Activated T-cell treated with anti-CD3 and anti-CD28 coated beads for 24 hours (primary cell): ENCODE measurements at places on chromosomes 16 and 17.

DNA sequence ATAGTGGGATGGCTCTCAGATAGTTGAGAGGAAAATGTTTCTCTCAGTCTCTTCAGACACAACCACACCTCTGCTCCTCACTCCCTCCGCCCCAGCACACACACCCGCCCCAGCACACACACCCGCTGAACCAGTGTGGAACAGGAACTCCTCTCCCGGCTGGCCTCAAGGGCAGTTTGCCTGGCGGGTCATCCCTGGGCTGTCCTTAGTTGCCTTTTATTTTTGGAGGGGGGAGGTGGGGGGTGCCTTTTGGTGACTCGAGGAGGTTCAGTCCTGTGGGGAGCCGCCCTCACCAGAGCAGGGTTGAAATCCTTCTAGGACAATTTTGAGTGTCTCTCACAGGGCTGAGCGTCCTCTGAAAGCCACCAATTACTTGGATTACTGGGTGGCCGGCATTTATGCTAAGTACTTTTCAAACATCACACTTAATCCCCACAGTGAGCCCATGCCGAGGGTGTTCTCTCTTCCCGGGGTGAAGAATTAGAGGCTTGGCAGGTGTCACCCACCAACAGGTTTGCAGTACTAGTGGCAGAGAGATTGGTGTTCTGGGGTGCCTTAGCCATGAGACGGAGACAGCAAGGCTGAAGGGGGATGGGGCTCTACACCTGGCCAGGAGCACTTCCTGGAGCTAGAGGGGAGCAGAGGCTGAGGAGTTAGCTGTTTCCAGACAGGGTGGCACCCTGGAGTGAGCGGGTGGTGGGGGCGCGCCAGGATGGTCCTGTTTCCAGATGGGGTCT lies 2.8 kb downstream of the RASD1 start:
- no peak for DNase-seq

- no peak for DNase-seq
Measured at GRCh38 chr17:27873746-27874145, 19.4 kb downstream of the LYRM9 start.

- no peak for DNase-seq
Measured at GRCh38 chr17:36980280-36980761, 31.6 kb downstream of the AATF start.

DNA sequence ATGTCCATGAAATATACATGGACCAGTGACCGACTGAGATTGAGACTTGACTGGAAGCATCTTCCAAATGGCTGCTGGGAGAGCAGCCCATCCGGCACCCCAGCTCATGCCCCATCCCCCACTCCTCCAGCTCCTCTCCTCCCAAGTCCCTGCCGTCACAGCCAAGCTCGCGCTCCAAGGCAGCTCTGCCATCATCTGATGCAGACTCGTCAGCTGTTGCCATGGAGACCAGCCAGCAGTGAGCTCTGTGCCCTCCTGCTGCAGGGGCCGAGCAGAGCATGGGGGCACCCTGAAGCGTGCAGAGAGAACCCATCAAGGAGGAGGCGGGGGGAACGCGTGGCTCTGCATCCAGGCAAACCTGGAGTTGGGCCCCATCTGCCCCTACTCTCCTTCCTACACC lies 74.5 kb upstream of the TNRC6C start:
- DNase-seq = no peak

- no peak for DNase-seq
Measured at GRCh38 chr17:30952638-30953393, 18.0 kb upstream of the RNF135 start.

DNA sequence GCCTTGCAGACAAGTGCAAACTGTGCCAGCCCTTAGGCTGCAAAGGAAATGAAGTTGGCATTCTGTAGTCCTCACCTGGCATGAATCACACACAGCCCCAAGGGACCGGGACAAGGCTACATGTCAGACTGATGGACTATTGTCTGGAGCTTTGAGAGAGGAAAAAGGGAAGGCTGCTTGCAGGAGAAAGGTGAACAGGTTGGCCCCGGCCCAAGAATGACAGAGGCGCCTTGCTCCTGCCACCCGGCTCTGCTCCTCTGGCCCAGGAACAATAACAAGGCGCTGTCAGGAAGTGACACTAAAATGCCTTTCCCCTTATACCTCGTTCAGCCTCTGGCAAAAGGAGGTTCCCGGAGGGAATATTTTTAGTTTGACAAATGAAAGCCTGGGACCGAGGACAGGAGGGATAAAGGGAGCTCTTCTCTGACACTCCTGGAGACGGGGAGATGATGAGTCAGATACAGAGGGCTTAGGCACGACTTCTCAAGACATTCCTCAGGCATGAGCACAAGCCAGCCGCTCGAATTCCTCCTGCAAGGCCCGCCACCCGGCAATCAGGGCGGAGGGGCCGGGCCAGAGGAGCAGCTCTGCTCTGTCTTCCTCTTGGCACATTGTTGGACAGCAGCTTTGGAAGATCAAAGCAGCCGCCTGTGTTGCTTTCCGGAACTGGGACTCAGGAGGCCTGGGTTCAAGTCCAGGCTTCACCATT lies 105.8 kb downstream of the NOG start:
- DNase-seq = no peak

DNA sequence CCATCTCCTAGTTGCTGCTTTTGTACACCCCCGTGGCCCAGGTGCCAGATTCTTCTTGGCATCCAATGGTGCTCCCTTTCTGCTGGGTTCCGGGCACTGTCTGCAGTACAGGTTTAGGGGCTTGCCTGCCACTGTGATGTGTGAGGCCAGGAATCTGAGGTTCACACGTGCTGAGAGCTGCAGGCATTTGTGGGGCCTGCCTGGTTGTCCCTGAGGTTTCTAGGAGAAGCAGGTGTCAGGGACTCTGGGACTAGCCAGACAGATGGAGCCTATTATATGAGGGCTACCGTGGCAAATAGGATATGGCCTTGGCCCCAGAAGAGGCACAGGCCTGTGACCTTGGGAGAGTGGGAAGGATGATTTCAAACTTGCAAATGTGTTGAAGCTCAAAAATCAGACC lies 29.3 kb downstream of the NDEL1 start:
- no peak for DNase-seq

DNA sequence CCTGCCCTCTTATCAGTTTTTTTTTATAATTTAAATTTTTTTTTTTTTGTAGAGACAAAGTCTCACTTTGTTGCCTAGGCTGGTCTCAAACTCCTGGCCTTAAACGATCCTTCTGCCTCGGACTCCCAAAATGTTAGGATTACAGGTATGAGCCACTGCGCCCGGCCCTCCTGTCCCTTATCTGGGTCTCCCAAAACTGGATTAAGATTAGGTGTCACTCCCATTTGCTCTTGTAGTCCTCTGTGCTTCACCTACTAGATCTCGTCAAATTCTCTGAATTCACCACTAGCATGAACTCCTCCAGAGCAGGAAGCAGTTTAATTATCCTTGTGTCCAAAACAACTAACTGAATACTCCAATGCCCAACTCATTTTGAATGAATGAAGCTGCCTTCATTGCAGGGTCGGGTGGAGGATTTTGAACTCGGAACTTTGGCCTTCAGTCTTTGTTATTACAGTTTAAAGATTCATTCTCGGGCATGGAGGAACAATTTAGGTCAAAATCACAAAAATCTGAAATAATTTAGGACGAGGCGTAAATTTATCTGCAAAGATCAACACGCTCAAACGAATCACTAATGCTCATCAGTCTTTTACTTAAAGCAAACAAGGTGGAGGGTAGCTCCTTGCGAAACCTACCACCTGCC lies 802 bp upstream of the ATXN2L start:
- DNase-seq = no peak

DNA sequence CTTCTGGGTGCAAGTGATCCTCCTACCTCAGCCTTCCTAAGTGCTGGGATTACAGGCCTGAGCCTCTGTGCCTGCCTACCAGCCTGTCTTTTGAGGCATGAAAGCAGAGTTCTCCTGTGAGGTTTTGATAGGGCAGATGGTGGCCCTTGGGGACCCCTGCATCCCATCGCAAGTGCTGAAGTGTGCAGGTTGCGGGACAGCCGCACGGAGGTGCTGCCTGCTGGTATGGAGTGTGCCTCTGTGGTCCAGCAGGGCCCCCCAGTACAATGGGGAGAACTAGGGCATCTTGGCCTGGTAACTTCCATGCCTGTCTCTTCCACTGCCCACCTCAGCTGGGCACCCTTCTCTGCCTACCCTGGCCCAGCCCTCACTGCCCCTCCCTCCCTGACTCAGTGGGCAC lies 9.9 kb upstream of the NDRG4 start:
- DNase-seq = no peak

- no peak for DNase-seq
Measured at GRCh38 chr16:85182286-85182685, 70.0 kb upstream of the CIBAR2 start.

GRCh38 chr17:32773856-32774694 lies 102.8 kb downstream of the MYO1D start:
- DNase-seq = no peak

- DNase-seq = no peak
Measured at GRCh38 chr17:16652847-16653366, 743 bp downstream of the ZNF624 start.

GRCh38 chr16:49859125-49859811 lies 3.4 kb upstream of the ZNF423 start:
- no peak for DNase-seq
